Stimulated activated CD4-positive, alpha-beta T cell treated with anti-CD3 and anti-CD28 coated beads, Interleukin-1b, Interleukin-23, amount 100 ng/mL, for 4 hours (primary cell): ENCODE measurements at places on chromosomes 3 and 15.

DNA sequence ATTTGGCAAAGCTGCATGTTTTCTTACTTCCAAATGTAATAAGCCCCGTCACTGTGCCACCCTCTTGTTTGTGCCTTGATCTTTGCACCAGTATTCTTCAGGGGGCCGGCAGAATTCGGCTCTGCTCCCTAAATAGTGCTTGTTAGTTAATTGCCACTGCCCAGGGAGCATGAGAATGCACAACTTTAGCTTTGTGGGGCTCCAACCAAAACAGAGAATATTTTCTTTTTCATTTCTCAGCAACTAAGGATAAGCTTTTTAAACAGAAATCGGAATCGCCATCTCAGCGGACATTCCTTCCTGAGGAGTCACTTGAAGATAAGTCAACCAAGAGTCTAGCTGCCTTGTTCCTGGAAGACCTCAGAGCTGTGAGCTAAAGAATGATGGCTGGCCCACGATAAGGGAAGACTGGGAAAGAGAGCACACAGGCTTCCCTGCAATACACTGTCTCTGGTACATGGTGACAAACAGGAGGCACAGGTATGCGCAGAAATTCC is 106.0 kb downstream of the LRIG1 start:
- no peak for DNase-seq

DNA sequence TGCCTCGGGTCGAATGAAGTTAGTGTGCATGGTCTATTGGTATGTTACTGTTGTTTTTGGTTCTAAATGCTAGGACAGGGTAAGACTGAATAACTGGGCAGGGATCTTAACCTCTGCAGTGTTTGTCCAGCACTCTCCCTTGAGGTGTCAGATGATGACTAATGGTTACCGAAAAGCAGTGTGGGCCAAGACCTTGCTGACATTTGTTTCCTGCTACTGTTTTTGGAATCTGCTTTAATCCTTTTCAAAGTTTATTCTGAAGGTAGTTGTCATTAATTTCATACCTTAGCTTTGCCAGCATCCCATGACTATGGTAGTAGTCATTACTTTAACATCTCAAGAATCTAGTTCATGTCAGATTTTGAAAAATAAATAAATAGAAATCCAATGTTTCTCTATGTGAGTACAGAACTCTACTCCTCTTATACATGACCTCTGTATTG is 117.0 kb downstream of the P3H2 start:
- no peak for DNase-seq

GRCh38 chr15:40310001-40310959 is 2.5 kb upstream of the PLCB2 start:
- DNase-seq, result peak; percentile 42

GRCh38 chr3:128804017-128804810 is 75.2 kb upstream of the ACAD9 start:
- DNase-seq, result peak; percentile 56

DNA sequence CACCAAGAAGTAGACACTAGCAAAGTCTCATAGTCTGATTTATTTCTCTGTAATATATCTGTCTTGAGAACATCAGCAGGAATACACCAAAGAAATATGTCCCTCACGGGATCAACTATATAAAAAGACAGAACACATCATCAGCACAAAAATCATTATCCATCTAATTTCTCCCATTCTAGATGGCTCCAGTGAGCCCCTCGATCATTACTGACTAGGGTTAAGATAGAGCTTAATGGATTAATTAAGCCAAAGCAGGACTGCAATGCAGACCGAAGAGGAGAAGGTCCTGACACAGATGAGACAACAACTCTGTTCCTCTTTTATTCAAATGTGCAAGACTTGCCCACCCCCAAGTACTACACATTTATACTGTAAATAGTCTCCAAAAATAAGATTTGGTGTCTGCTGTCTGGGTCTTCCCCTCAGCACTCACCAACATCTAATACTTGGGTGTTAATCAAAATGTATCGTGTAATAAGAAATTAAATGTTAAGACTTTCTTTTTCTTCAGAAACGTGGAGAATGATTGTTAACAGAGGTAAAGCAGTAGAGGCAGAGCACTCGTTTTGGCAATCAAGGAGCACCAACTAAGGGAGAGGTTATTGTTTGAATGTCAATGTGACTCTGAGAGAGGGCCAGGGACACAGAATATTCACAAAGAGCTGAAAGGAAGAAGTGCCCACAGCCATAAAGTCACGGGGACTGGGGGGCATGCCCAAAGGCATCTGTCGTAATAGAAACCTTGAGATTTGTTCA is 133.6 kb downstream of the TIGIT start:
- DNase-seq, result no peak

- DNase-seq, result no peak
These were observed 87.0 kb downstream of the CFAP20DC start for GRCh38 chr3:58962816-58963215.

DNA sequence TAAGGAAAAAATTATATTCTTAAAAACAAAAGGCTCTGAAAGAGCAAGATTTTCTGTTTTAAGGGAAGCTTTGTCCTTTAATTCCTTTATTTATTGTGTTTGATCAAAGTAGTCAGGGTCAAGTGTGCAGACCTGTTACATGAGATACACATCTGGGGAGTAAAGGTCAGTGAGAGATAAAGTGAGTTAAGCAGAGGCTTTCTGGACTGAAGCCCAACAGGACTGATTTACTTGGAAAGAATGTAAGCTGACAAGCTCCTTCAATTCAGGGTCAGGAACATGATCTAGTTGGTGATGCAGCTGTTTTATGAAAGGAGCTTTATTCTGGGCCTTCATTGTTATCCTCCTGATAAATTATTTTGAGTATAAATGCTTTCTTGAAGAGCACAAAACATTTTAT is 20.7 kb upstream of the OTOL1 start:
- no peak for DNase-seq

GRCh38 chr3:120093119-120093910 is 932 bp downstream of the GSK3B start:
- DNase-seq, result no peak

DNA sequence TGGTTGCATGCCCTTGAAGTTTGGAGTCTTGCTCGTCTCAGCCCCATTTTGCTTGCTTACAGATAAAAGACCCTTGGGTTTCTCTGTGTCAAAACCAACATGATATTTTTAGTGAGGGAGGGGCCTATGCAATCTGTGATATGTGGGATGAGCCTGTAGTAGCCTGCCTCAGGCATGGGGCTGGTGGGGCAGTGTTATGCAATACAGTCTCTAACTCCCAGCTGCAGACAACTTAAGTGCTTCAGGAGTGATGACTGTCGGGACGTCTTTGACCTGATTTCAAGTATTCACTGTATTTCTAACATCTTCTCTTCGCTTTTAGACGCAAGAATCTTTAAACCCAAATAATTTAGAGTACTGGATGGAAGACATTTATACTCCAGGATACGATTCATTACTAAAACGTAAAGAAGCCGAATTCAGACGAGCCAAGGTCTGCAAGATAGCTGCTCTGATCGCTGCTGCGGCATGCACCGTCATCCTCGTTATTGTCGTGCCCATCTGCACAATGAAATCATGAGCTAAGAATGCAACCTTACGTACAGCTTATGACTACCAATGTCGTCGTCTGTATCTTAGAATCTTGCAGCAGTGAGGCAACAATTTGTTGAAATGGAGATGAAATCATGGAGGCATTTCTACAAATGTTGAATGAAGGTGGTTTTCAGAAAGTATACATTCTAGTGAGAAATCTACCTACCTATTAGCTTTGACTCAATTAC is 35.9 kb downstream of the MINAR1 start:
- DNase-seq, result no peak

DNA sequence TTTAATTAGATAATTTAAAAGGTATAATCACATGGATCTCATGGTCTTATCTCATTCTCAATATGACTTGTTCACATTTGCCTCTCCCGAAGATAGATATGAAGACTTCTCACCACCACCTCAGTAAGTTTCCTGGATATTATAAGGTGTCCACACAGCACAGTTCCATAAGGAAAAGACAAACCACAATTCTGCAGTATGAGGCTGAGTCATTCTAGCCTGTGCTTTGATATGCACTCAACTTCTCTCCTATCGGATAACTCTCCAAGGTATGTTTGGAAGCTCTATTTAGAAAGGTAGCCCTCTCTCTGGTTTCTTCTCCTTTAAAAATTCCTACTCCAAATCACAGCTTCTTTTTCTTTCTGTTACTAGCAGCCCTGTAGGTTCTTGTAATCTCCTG is 612.8 kb downstream of the ZPLD1 start:
- no peak for DNase-seq

DNA sequence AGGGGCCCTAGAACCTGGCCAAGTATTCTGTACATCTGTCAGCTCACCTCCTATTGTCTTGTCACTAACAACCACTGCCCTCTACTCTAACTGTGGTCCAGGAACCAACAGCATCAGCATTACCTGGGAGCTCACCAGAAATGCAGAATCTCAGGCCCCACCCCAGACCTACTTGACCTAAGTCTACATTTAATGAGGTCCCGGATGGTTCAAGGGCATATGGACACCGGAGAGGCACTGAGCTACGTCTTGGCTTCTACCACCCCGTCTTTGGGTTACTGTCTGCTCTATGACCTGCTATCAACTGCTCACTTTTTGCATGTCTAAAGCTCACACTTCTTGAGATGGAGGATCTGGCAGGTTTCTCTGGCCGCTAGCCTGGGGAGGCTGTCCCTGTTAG is 8.1 kb downstream of the GALNT15 start:
- DNase-seq, result no peak

DNA sequence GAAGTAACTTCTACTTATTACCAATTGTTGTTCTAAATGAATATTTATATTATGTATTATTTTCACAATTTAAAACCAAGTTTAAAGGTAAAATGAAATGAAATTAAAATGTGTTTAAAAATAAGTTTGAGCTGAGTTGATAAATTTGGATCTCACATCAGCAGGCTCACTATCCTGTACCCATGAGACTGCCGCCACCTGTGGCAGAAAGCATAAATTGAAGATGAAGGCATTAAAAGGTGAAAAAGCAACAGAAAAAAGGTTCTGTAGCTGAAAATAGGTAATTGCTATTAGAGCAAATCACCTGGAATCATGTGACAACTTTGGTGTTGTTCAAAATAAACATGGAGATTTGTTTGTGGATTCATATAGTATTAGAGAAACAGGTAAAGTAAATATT is 133.0 kb upstream of the CADM2 start:
- no peak for DNase-seq

DNA sequence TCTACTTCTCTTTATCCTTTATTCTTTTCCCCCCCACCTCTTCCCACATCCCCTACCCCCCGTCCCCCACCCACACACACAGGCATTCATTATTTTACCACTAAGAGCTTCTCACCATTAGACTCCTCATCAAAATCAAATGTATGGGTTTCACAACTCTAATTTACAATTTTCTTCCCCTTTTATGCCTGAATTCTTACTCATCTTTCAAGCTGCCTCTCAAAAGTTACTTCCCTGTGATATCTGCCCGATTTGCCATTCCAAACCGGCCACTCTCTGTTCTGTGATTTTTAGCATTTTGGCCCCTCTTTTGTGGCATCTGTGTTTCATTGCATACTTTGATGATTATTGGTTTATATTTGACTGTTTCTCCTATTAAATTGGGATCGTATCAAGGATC is 42.2 kb downstream of the SLC9A9 start:
- DNase-seq, result no peak

DNA sequence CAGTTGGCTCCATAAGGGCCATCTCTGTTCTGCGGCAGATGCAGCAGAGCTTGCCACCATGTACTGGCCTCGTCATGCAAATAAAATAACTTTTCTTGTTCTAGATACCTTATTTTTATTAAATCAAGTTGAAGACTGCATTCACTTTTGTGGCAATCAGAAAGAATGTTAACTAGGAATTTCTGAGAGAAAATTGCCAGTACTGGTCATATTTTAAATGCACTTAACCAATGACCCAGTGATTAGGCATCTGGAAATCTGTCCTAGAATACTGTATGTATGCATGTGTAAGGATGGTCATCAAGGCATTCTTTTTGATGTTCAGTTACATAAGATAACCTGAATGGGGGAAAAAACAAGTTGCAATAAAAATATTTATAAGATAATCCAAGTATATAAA is 34.2 kb upstream of the CSPG5 start:
- no peak for DNase-seq
